ENCODE measurements at places on chromosomes 11 and 22.

DNA sequence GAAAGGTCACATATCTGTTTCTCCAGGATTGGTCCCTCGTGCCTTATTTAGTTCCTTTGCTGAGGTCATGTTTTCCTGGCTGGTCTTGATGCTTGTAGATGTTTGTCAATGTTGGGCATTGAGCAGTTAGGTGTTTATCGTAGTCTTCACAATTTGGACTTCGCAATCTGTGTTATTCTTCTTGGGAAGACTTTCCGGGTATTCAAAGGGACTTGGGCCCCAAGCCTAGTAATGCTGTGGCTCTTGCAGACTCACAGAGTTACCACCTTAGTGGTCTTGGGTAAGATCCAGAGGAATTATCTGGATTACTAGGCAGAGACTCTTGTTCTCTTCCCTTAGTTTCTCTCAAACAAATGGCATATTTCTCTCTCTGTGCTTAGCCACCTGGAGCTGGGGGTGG, 223.5 kb downstream of the GRIK4 start:
- no peak for DNase-seq

DNA sequence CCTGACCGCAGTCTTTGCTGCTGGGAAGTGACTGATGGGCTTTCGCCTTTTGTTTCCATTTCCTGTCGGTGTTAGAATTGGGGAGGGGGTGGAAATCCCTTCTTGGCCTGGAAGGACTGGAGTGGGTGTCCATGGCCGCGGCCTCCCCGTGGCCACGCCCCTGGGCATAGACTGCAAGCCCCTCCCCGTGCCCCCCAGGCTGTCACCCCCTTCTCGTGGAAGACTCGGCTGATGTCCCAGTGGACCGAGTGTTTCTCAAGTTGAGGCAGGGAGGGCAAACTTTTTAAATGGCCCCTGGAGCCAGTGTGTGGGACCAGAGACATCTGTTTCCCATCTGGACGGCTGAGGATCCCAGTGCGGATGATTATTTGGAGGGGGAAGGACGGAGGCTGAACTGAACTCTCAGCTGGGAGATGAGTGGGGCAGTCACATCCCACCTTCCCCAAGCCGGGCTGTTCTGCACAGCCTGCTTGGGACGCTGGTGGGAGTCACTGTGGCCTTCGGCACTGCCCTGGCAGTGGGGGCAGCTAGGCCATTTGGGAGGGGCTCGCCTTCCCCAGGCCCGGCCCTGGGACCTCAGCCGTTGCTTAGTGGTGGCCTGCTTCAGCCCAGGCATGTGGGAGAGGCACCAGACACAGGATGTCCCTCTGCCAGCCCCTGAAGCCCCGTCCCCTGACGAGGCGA, 1.6 kb downstream of the CD81 start:
- no peak for DNase-seq

DNA sequence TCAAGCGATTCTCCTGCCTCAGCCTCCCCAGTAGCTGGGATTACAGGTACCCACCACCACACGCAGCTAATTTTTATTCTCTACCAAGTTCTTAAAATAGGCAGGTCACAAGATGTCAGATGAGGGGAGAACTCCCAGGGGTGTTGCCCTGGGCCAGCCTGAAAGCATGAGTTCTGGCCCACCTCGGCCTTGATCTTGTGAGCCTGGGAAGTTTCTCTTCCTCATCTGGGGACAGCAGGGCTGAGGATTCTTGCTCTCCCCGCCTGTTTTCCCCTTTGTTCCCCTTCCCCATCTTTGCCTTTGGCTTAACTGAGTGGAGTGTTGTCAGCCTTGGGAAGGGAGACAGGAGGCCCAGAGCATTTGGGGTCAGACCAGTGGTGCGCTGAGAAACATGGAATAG, 3.5 kb downstream of the PDXP start:
- DNase-seq: no peak

DNA sequence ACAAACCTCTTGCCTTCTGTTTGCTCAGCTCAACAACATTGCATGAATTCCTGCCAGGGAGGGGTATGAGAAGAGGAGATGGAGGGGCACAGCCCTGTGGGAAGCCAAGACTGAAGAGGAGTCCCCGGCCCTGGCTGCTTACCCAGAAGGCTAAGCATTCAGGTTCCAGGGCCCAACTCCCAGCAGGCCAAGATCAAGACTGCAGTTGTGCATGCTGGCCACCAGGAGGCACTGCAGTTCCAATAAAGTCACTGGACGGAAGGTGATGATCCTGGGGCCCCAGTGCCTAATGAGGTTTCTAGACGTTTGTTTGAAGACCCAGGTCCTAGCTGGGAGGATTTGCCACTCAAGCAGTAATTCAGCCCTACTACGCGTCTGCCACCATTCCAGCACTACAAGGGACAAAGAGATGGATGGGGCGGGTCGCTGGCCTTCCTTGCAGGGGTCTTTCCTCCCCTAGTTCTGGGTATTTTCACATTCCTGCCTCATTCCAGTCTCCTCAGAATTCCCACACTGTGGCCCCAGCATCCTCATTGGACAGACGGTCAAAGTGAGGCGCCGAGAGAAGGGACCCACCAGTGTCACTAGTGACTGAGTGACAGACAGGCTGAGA, 23.6 kb downstream of the ALX4 start:
- no peak for DNase-seq

DNA sequence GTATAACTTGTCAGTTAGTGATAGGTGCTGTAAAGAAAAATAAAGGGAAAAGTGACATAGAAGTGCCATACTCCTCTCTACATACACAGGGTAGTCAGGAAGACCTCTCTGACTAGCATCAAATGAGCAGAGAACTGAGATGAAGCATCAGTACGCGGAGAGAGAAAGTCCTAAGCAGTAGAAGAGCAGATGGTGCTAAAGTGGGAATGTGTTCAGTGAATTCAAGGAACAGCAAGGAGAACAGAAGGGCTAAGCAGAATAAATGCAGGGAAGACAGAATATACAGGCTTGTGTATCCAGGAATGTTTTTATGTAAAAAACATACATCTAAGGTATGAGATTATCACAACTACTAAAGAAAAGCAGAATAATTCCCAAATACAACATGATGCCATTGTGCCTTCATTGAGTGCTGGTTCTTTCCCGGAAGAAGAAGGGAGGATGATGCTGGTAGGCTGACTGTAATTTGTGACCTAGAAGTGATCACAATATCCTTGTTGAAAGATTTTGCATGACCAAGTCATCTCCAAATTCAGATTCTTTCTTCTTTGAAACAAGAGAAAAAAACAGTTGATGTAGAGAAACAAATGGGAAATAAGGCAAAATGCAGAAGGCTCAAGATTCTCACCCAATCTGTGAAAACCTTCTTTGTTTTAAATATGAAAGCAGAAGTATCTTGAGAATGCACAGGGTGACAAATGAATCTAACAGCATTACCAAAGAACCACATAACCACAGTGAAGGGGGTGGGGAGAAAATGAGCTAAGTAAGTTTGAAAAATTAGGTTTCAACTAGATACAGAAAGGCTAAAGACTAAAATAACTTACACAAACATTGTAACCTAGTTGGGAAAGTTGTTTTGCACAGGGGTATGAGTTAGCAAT, 20.5 kb downstream of the MRE11 start:
- no peak for DNase-seq

GRCh38 chr11:48172818-48173609, 43.6 kb upstream of the OR4B1 start:
- DNase-seq: no peak
